ENCODE measurements at places on chromosomes 12 and 14. TPM values are rescaled to one million over a fixed set of nuclear protein-coding genes. Genes with fewer than 3 reads are reported as not detected.
A peak's percentile ranks its signal among the peaks of the same experiment; 100 is the strongest.

- no peaks in the 10 kb centered on the region for H3K4me1 ChIP-seq
- no peaks in the 10 kb centered on the region for H3K36me3 ChIP-seq
- H3K27ac ChIP-seq = no peak overlapping the region
- H3K4me3 ChIP-seq = no peak overlapping the region
- H3K27me3 ChIP-seq = no peaks in the 10 kb centered on the region
Observed at GRCh38 chr14:40909906-40910305, 696.8 kb upstream of the LRFN5 start.

DNA sequence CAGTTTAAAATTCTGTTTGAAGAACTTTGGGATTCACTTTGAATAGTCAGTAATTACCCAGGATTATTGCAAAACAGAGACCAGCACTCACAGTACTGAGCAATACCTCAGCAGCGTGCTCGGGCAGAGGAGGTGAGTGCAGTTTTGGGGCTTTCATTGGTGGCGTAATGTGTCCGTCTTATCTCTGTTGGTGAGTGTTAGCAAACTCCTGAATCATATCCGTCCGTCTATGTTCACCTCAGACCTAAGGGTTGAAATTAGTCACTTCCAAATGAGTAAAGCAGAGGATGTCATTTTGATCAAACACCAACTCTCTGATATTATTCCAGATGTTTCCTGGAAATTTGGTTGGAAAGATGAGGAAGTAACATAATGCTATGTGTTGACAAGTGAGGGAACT, 82.8 kb downstream of the BORCS5 start:
- H3K36me3 ChIP-seq = peaks cover 7% of the 10 kb centered on the region
- no peak overlapping the region for H3K4me3 ChIP-seq
- no peak overlapping the region for H3K27ac ChIP-seq
- no peaks in the 10 kb centered on the region for H3K27me3 ChIP-seq

Gene KANSL2
- 51.3 TPM for total RNA-seq

GRCh38 chr12:106226884-106227640, 20.8 kb downstream of the CKAP4 start:
- H3K4me1 ChIP-seq = no peaks in the 10 kb centered on the region
- H3K27me3 ChIP-seq = no peaks in the 10 kb centered on the region
- H3K36me3 ChIP-seq = no peaks in the 10 kb centered on the region
- DNase-seq = peak; percentile 59

DNA sequence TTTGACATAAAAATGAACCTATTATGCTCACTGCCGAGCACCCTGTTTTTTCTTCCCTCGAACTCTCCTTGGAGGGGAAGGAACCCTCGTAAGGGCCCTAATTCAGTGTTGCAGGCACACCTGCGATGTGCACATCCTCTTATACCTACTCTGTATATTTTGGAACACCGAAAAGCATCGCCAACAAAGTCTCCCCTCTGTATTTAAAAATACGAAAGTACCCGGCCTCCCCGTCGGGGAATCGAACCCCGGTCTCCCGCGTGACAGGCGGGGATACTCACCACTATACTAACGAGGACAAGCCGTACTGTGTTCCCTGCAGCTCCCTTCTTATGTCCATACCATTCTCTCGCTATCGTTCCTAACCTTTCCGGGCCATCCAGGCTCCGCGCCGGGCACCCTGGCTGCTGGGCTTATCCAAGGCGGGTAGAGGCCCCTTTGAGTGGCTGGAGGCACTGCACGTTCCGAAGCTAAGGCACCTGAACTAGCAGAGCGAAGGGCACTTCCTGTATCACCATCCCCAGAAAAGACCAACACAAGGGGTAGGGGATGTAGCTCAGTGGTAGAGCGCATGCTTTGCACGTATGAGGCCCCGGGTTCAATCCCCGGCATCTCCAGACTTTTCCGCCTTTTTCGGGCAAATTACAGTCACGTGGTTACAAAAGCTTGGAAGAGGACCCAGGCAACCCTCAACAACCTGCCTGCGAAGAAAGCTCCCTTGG, 25.1 kb upstream of the UBC start:
- H3K4me1 ChIP-seq = no peaks in the 10 kb centered on the region
- peak; percentile 97 for DNase-seq
- no peaks in the 10 kb centered on the region for H3K27me3 ChIP-seq
- H3K4me3 ChIP-seq = no peak overlapping the region

Gene FOXN3
- 125 TPM for total RNA-seq

Gene CCDC196
- total RNA-seq = not detected

DNA sequence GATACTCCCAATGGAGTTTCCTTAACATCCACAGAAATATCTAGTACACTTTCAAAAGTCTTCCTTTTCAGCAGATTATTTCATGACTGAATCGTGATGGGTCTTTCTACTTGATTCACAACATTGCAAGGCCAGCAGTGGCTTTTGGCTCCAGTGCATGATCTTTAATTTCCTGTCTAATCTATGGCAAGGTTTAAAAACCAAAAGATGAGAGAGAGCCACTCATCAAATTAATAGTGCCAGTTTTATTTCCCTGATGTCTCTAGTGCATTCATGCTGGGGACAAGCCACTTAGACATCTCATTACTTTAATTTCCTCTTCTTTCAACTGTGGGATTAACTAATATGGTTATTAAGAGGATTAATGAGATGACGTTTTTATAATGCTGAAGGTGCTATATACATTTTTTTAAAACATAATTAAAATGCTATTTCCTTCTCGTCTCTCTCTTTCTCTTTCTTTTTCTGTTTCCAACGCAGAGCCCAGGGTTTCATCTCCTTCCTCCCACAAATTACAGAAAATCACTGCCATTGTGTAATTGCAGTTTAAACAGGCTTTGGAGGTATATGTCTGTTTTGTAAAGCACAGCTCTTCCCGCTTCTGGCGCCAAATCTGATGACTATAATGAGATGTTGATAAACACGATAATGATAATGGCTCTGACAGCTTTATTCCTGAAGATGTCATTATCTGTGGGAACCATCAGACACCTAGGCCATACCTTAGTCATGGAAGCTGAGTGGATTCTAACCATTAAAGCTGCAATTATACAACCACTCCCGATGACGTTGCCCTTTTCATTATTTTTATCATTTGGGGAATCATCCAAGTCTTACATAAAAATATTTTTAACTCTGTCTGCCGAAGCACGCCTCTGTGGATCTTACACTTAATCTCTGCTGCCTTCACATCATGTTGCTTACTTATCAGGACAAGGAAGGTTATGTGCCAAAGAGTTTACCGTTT, 103.1 kb upstream of the PPM1H start:
- 0 out of 2 replicates have a peak, but pooled peaks cover 3% of the 10 kb centered on the region for H3K4me1 ChIP-seq
- H3K4me3 ChIP-seq = no peak overlapping the region
- no peaks in the 10 kb centered on the region for H3K36me3 ChIP-seq
- no peak overlapping the region for H3K27ac ChIP-seq

- H3K27ac ChIP-seq = no peak overlapping the region
- DNase-seq = no peak
- no peaks in the 10 kb centered on the region for H3K4me1 ChIP-seq
- H3K4me3 ChIP-seq = no peak overlapping the region
- no peaks in the 10 kb centered on the region for H3K27me3 ChIP-seq
Observed at GRCh38 chr14:99320621-99321235, 48.7 kb upstream of the BCL11B start.

Gene ACSS3
- total RNA-seq = 19.3 TPM

DNA sequence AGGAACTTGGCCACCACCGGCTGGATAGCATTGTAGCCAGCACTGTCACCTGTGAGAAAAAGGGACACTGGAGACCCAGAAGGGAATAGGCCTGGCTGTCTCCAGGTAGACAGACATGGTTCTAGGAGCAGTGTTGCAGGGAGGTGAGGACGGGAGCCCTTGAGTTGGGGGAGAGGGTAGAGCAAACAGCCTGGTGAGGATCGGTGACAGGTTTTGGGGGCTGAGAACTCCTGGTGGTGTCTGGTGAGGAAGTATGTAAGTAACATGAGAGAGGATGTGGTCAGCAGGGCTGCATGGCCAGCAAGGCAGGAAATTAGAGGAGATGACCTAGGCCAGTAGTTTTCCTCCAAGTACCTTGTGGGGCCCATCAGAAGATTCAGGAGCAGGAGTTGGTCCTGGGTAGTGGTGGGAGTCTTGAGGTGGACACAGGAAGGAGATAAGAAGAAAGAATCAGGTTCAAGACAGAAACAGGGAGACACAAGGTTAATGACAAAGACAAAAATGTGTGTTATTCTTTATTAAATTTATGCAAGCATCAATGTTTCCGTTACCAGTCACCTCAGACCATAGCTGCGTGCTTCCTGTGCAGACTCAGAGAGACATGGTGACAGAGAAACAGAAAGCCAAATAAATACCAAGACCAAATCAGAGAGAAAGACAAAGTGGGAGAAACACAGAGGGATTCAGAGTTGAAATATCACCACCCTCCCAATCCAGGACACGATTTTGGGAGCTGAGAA, at the start of gene ARHGAP9:
ARHGAP9 (minus strand) TSS at position 491 of the 740 bp plus-strand sequence; CDS start at position 31, 460 bp downstream.
- no peaks in the 10 kb centered on the region for H3K36me3 ChIP-seq
- DNase-seq = no peak
- no peak within 1 kb of the TSS for H3K4me3 ChIP-seq
- H3K27me3 ChIP-seq = peaks cover 24% of the 10 kb centered on the region
- H3K4me1 ChIP-seq = peaks cover 3% of the 10 kb centered on the region
- H3K27ac ChIP-seq = no peak within 1 kb of the TSS

DNA sequence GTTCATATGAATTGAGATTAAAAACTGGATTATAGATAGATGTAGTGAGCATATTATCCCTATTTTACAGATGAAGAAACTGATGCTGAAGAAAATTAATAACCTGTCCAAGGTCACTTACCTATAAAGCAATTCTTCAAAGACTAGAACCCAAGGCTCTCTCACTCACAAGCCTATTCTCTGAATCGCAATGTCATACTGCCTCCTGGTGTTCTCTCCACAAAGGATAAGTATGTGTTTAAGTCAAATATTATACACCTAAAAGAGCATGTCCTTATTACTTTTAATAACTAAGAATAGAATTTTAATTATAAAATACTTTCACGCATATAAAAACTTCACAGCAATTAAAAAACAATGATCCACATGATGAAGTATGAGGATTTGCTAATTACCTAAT, 721.3 kb upstream of the USP15 start:
- H3K27me3 ChIP-seq = no peaks in the 10 kb centered on the region
- no peaks in the 10 kb centered on the region for H3K4me1 ChIP-seq
- DNase-seq = no peak
- H3K36me3 ChIP-seq = no peaks in the 10 kb centered on the region

GRCh38 chr12:101493556-101493955, 18.4 kb downstream of the SPIC start:
- no peaks in the 10 kb centered on the region for H3K36me3 ChIP-seq
- H3K4me3 ChIP-seq = no peak overlapping the region
- no peaks in the 10 kb centered on the region for H3K27me3 ChIP-seq
- DNase-seq = no peak
- H3K4me1 ChIP-seq = no peaks in the 10 kb centered on the region
- no peak overlapping the region for H3K27ac ChIP-seq

DNA sequence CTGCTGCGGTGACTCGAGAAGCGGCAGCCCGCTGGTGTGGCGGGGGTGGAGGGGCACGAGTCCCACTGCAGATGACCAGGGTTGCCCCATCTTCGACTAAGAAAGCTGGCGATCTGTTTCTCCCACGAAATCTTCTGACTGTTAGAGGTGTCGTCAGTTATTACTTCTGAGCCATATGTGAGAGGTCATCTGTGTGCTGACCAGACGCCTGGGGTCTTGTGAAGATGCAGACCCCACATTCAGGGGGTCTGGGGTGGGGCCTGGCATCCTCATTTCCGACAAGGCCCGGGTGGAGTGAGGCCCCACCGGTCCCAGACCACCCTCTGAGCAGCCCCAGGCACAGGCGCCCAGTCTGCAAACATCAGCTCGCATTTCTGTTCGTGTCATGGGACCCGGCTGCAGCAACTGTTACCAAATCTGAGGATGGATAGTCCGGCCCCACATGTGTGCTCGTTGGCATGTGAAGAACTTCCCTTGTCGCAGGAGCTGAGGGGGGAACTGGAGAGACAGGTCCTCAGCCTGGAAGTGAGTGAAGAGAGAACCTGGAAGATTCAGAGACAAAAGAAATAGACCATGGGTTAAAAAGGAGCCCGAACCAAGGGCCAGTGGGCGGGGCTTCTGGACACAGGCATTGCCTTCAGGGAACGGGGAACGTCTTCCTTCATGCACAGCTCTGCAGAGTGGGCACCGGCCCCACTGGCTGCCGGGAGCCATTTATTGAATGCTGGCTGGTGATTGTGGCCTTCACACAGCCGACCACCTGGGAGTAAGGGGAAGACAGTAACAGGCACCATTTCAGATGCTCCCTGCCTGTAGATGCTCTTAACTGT, 135.2 kb downstream of the ADGRD1 start:
- H3K36me3 ChIP-seq = no peaks in the 10 kb centered on the region
- no peaks in the 10 kb centered on the region for H3K4me1 ChIP-seq
- H3K4me3 ChIP-seq = no peak overlapping the region
- H3K27ac ChIP-seq = no peak overlapping the region
- no peaks in the 10 kb centered on the region for H3K27me3 ChIP-seq

GRCh38 chr14:69004731-69005431, 25.8 kb upstream of the ACTN1 start:
- no peak for DNase-seq
- peaks cover 1% of the 10 kb centered on the region for H3K4me1 ChIP-seq
- H3K36me3 ChIP-seq = no peaks in the 10 kb centered on the region
- H3K27ac ChIP-seq = no peak overlapping the region

DNA sequence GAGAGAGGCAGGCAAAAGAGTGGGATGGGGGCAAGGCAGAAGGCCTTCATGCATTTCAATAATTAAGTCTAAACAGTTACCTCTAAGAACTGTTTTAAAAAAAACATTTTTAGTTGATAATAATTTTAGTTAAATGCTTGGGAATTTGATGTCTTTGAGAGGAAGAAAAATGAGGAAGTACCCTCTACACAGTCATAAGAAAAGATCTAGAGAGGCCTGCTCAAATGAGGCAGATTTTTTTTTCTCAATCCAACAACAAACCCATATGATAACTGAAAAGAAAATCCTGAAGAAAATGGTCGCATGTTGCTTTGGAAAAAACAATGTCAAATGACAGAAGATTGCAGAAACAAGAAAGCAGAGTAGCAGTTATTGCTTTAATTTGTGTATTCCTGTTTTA, 25.6 kb downstream of the SINHCAF start:
- peaks cover 64% of the 10 kb centered on the region for H3K36me3 ChIP-seq
- no peaks in the 10 kb centered on the region for H3K27me3 ChIP-seq
- no peak overlapping the region for H3K4me3 ChIP-seq
- no peak overlapping the region for H3K27ac ChIP-seq

DNA sequence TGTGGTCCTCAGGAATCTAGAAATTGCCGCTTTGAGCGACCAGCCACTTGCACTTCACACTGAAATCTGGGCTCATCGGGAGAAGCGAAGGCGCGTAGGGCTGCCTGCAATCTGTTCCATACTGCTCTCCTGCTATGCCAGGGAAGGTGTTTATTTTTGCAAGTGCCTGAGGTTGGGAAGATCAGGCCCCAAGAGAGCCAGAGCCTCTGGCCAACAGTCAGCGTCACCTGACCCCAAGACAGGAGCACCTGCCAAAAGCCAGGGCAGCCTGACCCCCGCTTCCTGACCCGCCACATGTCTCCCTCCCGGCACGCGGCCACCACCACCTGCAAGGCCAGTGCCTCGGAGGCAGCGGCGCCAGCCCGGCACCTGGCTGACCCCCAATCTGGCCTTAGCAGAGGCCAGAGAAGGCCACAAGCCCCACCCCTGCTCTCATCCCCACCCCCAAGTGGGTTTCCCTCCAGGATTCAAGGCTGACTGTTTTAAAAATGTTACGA, 94.4 kb downstream of the CHGA start:
- peaks cover 14% of the 10 kb centered on the region for H3K36me3 ChIP-seq
- H3K27me3 ChIP-seq = no peaks in the 10 kb centered on the region
- DNase-seq = no peak

- no peak overlapping the region for H3K27ac ChIP-seq
- no peak for DNase-seq
- no peak overlapping the region for H3K4me3 ChIP-seq
- H3K36me3 ChIP-seq = peaks cover 4% of the 10 kb centered on the region
- no peaks in the 10 kb centered on the region for H3K4me1 ChIP-seq
Observed at GRCh38 chr12:27548301-27549199, 24.5 kb downstream of the PPFIBP1 start.

Gene PLEKHG7
- total RNA-seq = not detected

Gene ERP27
- not detected for total RNA-seq

All from H9 (cell line).